ENCODE measurements at places on chromosomes 6 and 20. TPM values are rescaled to one million over a fixed set of nuclear protein-coding genes. Genes with fewer than 3 reads are reported as not detected.

The PTCHD4 gene
- total RNA-seq, result not detected

The HCRTR2 gene
- not detected for total RNA-seq

The CALHM4 gene
- not detected for total RNA-seq

The RIPPLY2 gene
- not detected for total RNA-seq

The ANKRD66 gene
- not detected for total RNA-seq

The WFDC10B gene
- not detected for total RNA-seq

The DEFB132 gene
- not detected for total RNA-seq

The CDH4 gene
- total RNA-seq, result not detected

The BCAS4 gene
- 46.7 TPM for total RNA-seq

The EPB41L1 gene
- total RNA-seq, result 0.64 TPM

The OR12D3 gene
- total RNA-seq, result not detected

The RBPJL gene
- total RNA-seq, result not detected

The TOMM6 gene
- 219 TPM for total RNA-seq

The UNC93A gene
- total RNA-seq, result not detected

The CLPSL1 gene
- not detected for total RNA-seq

The C6orf163 gene
- total RNA-seq, result 5.7 TPM

The PKHD1 gene
- total RNA-seq, result not detected

- H3K27ac ChIP-seq, result no peak overlapping the region
- no peak overlapping the region for H3K4me3 ChIP-seq
- H3K4me1 ChIP-seq, result no peaks in the 10 kb centered on the region
- H3K36me3 ChIP-seq, result no peaks in the 10 kb centered on the region
- H3K27me3 ChIP-seq, result no peaks in the 10 kb centered on the region
These were observed 1719.3 kb downstream of the HACE1 start for GRCh38 chr6:103140308-103141027.

- no peak overlapping the region for H3K4me3 ChIP-seq
- no peaks in the 10 kb centered on the region for H3K4me1 ChIP-seq
- no peak for DNase-seq
- no peaks in the 10 kb centered on the region for H3K36me3 ChIP-seq
- H3K27ac ChIP-seq, result no peak overlapping the region
These were observed 141.3 kb downstream of the PXDC1 start for GRCh38 chr6:3610206-3610605.

- peak overlapping the region; percentile 93 for H3K4me3 ChIP-seq
- H3K4me1 ChIP-seq, result peaks cover 39% of the 10 kb centered on the region
- peaks cover 20% of the 10 kb centered on the region for H3K36me3 ChIP-seq
- H3K27ac ChIP-seq, result peak overlapping the region; percentile 85
- no peak for DNase-seq
These were observed 938 bp downstream of the WRNIP1 start for GRCh38 chr6:2765896-2766766.

GRCh38 chr20:2564406-2564805 lies 28.0 kb downstream of the TMC2 start:
- no peak overlapping the region for H3K4me3 ChIP-seq
- H3K4me1 ChIP-seq, result no peaks in the 10 kb centered on the region
- no peaks in the 10 kb centered on the region for H3K36me3 ChIP-seq

- no peaks in the 10 kb centered on the region for H3K36me3 ChIP-seq
- H3K4me1 ChIP-seq, result no peaks in the 10 kb centered on the region
- no peak overlapping the region for H3K4me3 ChIP-seq
These were observed 786.1 kb downstream of the TFAP2A start for GRCh38 chr6:9628819-9629218.

GRCh38 chr6:109644131-109644530 lies 46.9 kb downstream of the AK9 start:
- no peaks in the 10 kb centered on the region for H3K4me1 ChIP-seq
- no peaks in the 10 kb centered on the region for H3K27me3 ChIP-seq
- DNase-seq, result no peak
- H3K36me3 ChIP-seq, result peaks cover 53% of the 10 kb centered on the region
- H3K27ac ChIP-seq, result no peak overlapping the region
- no peak overlapping the region for H3K4me3 ChIP-seq

- no peaks in the 10 kb centered on the region for H3K27me3 ChIP-seq
- DNase-seq, result no peak
- H3K27ac ChIP-seq, result no peak overlapping the region
- no peak overlapping the region for H3K4me3 ChIP-seq
These were observed 135.0 kb downstream of the SLC16A10 start for GRCh38 chr6:111222341-111222740.

DNA sequence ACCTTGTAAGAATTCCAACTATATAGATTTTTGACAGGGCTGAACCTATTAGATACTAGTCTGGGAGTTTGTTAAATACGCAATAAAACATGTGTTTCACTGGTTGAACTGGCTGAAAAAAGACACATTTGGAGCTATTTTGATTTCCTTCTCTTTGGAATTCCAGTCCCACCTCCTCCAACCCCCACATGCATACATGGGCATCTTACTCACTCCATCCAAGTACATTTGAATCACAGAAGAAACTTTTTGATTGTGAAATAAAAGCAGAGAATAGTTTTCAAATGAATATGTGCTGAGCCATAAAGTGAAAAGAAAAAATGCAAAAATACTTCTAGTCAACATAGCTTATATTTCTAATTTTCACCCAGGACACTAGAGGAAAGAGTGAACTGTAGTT lies 33.9 kb upstream of the STXBP5 start:
- no peaks in the 10 kb centered on the region for H3K4me1 ChIP-seq
- no peak overlapping the region for H3K27ac ChIP-seq
- DNase-seq, result no peak
- H3K27me3 ChIP-seq, result no peaks in the 10 kb centered on the region
- no peak overlapping the region for H3K4me3 ChIP-seq

DNA sequence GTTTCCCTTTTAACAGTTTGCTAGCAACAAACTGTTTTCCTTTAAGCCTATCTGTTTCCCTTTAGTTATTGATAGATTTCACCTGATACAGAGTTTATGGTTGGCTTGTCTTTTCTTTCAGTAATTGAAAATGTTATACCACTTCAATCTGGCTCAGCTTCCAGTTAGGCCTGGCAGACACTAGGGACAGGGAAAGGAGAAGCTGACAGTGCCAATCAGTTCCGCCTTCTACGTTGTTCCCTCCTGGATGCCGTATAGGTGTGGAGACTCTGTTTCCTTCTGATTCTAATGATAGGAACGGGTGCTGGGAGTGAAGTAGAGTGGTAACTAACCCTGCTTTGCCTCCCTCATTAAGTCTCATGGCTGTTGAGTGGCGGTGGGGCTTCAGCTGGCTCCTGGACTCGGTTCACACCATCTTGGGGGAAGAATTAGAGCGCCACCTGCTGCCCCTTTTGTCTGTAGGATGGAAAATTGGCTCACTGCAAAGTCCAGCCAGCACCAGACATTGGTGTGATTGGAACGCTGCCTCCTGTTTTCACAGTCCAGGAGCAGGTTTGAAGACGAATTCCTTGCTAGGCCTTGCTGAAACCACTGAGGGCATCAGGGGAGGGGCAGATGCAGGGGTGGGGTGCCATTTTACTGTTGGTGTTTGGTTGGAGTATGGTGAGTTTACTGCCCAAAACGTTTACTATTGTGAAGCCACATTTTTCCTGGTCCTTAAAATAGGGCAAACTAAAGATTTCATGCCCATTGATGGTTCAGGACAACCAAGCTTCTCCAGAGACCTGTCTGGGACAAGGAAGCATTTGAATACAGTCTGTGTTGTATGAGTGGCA lies 1729.5 kb downstream of the GRIK2 start:
- H3K27me3 ChIP-seq, result no peaks in the 10 kb centered on the region
- H3K36me3 ChIP-seq, result no peaks in the 10 kb centered on the region
- no peak for DNase-seq
- no peaks in the 10 kb centered on the region for H3K4me1 ChIP-seq

GRCh38 chr6:110327391-110327790 lies 30.8 kb downstream of the METTL24 start:
- no peaks in the 10 kb centered on the region for H3K36me3 ChIP-seq
- no peak overlapping the region for H3K27ac ChIP-seq
- H3K27me3 ChIP-seq, result peaks cover 4% of the 10 kb centered on the region
- no peak overlapping the region for H3K4me3 ChIP-seq
- no peak for DNase-seq

DNA sequence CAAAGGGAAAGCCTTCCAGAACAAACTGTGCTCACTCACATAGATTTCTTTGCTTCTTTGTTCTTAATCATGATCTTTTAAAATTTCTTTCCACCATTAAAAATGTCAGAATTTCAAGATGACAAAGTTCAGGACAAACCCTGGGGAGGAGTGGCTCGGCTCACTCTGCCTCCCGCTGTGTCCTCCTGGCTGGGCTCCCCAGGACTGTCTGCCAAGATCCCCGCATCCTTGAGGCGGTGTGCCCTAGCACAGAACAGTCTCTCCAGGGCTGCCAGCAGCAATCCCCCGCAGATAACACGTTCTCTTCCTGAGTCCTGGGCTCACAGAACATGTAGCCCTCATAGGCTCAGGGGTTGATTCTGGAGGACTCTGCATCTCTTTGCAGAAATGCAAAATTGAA lies 98.4 kb upstream of the KCNG1 start:
- no peak overlapping the region for H3K27ac ChIP-seq
- no peak overlapping the region for H3K4me3 ChIP-seq
- H3K36me3 ChIP-seq, result no peaks in the 10 kb centered on the region
- peaks cover 14% of the 10 kb centered on the region for H3K4me1 ChIP-seq
- no peak for DNase-seq
- H3K27me3 ChIP-seq, result peaks cover 17% of the 10 kb centered on the region

GRCh38 chr20:23242104-23242503 lies 108.5 kb upstream of the NXT1 start:
- H3K4me3 ChIP-seq, result no peak overlapping the region
- no peak for DNase-seq
- H3K4me1 ChIP-seq, result peaks cover 8% of the 10 kb centered on the region
- H3K36me3 ChIP-seq, result no peaks in the 10 kb centered on the region
- H3K27me3 ChIP-seq, result peaks cover 16% of the 10 kb centered on the region

DNA sequence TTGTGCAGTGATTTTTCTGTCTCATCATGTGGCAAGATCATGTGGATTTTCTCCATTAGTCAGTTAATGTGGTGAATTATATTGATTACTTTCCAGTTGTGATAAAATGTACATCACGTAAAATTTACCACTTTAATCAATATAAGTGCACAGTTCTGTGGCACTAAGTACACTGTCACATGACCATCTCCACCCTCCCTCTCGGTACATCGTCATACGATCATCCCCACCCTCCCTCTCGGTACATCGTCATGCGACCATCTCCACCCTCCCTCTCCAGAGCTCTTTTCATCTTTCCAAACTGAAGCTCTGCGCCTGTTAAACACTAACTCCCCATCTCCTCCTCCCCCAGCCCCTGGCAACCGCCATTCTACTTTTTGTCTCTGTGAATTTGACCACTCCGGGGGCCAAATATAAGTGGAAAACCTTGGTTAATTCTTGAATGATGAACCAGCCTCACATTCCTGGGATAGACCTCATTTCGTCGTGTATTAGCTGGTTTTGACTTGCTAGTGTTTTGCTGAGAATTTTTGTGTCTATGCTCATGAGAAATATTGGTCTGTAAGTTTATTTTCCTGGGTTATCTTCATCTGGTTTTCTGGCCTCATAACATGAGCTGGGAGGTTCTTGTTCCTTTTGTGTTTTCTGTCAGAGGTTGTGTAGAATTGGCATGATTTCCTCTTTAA lies 10.8 kb downstream of the NTSR1 start:
- DNase-seq, result no peak
- no peaks in the 10 kb centered on the region for H3K36me3 ChIP-seq
- H3K27ac ChIP-seq, result no peak overlapping the region

DNA sequence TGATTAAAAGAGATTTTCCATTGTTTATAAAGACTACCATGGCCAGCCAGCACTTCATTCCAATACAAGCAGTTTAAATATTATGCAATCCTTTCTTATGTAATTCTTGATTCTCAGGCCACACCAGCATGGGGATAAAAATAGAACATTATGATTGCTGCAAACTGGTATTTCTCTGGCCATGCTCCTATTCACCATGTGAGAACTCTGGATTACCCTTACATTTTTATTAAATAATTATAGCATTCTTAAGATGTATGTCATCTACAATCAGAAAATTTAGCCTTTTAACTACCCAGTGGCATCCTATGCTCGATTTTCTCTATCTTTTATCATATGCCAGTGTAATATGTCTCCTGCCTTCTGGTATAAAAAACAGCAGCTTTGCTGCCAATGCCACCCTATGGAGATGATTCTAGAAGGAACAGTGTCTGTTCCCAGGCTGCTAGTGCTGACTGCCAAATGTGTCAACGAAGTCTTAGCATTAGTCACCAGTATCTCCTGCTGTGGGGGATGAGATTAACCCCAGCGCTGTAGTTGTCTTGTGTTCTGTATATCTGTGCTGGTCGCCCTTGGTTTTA lies 501.4 kb downstream of the BCKDHB start:
- H3K4me1 ChIP-seq, result no peaks in the 10 kb centered on the region
- H3K4me3 ChIP-seq, result no peak overlapping the region
- no peaks in the 10 kb centered on the region for H3K27me3 ChIP-seq

- no peak overlapping the region for H3K27ac ChIP-seq
- no peak overlapping the region for H3K4me3 ChIP-seq
- no peaks in the 10 kb centered on the region for H3K4me1 ChIP-seq
- DNase-seq, result no peak
- no peaks in the 10 kb centered on the region for H3K27me3 ChIP-seq
- no peaks in the 10 kb centered on the region for H3K36me3 ChIP-seq
These were observed 64.2 kb downstream of the GJA1 start for GRCh38 chr6:121499666-121500065.

GRCh38 chr20:46246559-46246958 lies 61.7 kb downstream of the CDH22 start:
- no peaks in the 10 kb centered on the region for H3K36me3 ChIP-seq
- no peak overlapping the region for H3K4me3 ChIP-seq
- H3K4me1 ChIP-seq, result no peaks in the 10 kb centered on the region
- DNase-seq, result no peak
- H3K27ac ChIP-seq, result no peak overlapping the region
- H3K27me3 ChIP-seq, result peaks cover 69% of the 10 kb centered on the region

DNA sequence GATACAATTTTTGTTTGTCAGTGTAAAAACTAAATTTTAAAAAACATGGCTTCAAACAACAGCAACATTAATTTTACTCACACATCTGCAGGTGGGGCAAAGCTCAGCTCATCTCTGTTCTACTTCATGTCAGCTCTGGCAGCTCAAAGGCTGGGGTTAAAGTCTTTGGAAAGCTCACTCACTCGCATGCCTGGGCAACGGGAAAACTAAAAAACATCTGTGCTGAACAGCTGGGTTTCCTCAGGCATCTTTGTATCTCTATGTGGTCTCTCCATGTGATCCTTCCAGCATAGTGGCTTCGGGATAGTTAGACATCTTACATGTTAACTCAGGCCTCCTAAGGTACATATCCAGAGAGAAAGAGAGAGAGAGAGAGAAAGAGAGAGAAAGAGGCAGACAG lies 499.6 kb downstream of the RFPL4B start:
- H3K27me3 ChIP-seq, result no peaks in the 10 kb centered on the region
- H3K4me1 ChIP-seq, result peaks cover 4% of the 10 kb centered on the region
- no peak overlapping the region for H3K27ac ChIP-seq
- DNase-seq, result no peak
- H3K4me3 ChIP-seq, result no peak overlapping the region
- no peaks in the 10 kb centered on the region for H3K36me3 ChIP-seq

- peaks cover 50% of the 10 kb centered on the region for H3K36me3 ChIP-seq
- peak; percentile 73 for DNase-seq
- peaks cover 65% of the 10 kb centered on the region for H3K4me1 ChIP-seq
- H3K27me3 ChIP-seq, result peaks cover 7% of the 10 kb centered on the region
These were observed at the start of gene HMGN4 for GRCh38 chr6:26537846-26538571. Gene HMGN4, plus strand, starts transcription at chr6:26538366. Its CDS starts 6,841 bp downstream, at chr6:26545207.
